Muscle of leg (tissue), 16 donors: ENCODE measurements at places on chromosomes 12 and 14. TPM values are rescaled to one million over a fixed set of nuclear protein-coding genes. Genes with fewer than 3 reads are reported as not detected.

ABCB9 gene
- 3.9 TPM for total RNA-seq

PLXNC1 gene
- 11.7 TPM for total RNA-seq

SNX6 gene
- 89.8 TPM for total RNA-seq

ADAM20 gene
- total RNA-seq, result 0.80 TPM

OASL gene
- total RNA-seq, result 0.09 TPM

FAIM2 gene
- total RNA-seq, result 3.6 TPM

PLEKHH1 gene
- total RNA-seq, result 0.75 TPM

BEGAIN gene
- 2.0 TPM for total RNA-seq

C12orf60 gene
- total RNA-seq, result 1.4 TPM

ASCL1 gene
- total RNA-seq, result 0.04 TPM

GPR132 gene
- 0.75 TPM for total RNA-seq

WNT1 gene
- total RNA-seq, result not detected

MYL2 gene
- total RNA-seq, result 113 TPM

ADGRD1 gene
- 10.8 TPM for total RNA-seq
